ENCODE measurements at places on chromosomes 1 and 21. TPM values are rescaled to one million over a fixed set of nuclear protein-coding genes. Genes with fewer than 3 reads are reported as not detected.

GRCh38 chr1:53688381-53689102 is 50.4 kb downstream of the GLIS1 start:
- DNase-seq, result no peak

DNA sequence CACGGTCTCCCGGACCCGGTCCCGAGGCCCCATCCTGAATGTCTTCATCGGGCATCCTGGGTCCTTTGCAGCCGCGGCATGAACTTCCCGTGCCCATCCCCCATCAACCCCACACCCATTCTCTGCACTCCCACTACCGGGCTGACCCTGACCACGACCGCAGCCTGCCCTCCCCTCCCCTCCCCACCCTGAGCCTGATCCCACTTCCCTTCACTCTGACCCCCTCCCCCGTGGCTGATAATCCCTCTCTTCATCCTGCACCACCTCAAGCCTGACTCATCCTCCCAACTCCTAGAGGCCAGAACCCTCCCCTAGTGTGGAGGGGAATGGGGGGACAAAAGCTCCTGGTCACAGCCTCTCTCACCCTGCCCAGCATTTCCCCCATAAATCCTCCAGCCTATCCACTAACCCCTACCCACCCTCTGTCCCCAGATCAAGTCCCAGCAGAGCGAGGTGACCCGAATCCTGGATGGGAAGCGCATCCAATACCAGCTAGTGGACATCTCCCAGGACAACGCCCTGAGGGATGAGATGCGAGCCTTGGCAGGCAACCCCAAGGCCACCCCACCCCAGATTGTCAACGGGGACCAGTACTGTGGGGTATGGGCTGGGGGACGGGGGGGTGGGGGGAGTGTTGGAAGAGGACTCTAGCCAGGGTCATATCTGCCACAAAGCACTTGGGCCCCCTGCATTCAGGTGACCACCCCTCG is 602 bp downstream of the SH3BGRL3 start:
- DNase-seq, result peak; percentile 46

GRCh38 chr1:87426463-87427249 is 98.0 kb downstream of the LMO4 start:
- DNase-seq, result no peak

The NCAM2 gene
- total RNA-seq, result not detected

- no peak for DNase-seq
These were observed 20.7 kb upstream of the CLIC4 start for GRCh38 chr1:24724345-24725208.

The SH2D1B gene
- not detected for total RNA-seq

The OR2T29 gene
- total RNA-seq, result not detected

GRCh38 chr1:208162903-208163302 is 81.3 kb downstream of the PLXNA2 start:
- DNase-seq, result no peak

- no peak for DNase-seq
These were observed 272.0 kb downstream of the BRINP3 start for GRCh38 chr1:190205713-190206112.

- DNase-seq, result no peak
These were observed 86.8 kb upstream of the VAV3 start for GRCh38 chr1:108051631-108052377.

GRCh38 chr1:43292216-43292615 is 6.8 kb upstream of the C1orf210 start:
- no peak for DNase-seq

DNA sequence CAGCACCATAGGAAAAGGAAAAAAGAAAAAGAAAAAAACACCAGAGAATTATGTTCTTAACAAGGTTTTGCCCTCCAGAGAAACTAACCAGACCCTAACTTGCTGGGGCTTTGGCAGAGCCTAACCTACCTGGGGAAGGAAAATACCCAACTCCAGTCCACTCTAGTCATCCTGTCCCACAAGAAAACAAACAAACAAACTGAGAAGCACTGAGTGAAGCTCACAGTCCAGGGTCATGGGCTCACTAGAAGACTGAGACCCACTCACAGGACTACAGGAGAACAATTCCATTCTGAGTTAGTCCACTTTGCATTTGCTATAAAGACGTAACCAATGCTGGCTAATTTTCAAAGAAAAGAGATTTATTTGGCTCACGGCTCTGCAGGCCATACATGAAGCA is 543.4 kb downstream of the SMYD3 start:
- no peak for DNase-seq

DNA sequence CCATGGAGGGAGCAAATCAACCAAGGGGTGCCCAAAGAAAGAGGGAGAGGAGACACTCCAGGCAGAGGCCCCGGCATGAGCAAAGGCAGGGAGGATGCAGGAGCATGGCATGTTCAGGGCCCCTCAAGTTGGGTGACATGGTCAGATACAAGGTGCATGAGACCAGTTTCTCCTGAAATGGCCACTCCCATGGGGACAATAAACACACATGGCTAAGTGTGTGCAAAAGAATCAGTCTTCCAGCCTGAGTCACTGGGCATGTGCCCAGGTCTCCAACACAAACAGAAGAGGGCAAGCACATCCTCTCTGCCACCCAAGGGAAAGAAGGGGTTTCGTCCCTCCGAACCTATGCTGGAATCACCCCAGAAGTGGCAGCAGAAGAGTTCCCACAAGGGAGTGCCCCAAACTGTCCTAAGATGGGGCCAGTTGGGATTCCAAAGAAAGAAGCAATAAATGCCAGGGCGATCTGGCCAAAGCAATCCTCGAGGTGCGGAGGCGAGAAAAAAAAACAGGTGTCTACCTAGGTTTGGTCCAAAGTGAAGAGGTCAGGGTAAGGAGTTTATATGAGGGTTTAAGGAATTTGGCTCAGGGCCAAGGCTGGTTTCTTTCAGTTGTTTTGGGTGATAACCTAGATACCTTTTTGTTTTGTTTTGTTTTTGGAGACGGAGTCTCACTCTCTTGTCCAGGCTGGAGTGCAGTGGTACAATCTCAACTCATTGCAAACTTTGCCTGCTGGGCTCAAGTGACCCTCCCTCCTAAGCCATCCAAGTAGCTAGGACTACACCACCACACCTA is 13.2 kb downstream of the CASP9 start:
- no peak for DNase-seq

GRCh38 chr1:12597792-12598191 is 20.2 kb downstream of the DHRS3 start:
- DNase-seq, result no peak

The RGS7 gene
- not detected for total RNA-seq

The ZNF697 gene
- total RNA-seq, result 0.62 TPM

DNA sequence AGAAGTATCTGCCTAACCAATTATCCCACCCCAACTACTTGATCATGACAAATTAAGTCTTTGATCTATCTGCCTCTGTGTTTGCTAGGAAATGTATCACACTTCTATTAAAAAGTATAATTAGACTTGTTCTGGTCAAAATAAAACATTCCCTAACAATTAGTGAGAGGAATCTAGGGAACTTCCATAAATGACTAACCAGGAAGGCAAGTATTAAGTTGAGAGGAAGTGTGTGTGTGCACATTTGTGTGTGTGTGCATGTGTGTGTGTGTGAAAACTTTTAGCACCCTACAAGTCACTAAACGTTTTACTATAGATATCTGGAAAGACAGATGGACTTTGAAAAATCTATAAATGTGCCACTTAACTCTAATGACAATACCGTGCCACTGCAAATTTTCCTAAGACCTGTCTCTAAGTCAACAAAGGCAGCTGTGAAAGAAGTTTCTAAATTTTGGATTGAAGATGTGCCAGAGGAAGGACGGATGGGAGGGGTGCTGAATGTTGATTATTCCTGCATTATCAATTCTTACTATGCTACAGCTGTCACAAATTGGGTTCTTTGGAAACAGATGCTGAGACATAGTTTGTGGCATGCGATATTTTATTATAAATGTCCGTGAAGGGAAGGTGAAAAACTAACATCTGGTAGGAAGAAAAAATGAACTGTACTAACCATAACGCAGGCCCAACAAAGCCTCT is 567.1 kb downstream of the PTPRC start:
- no peak for DNase-seq

DNA sequence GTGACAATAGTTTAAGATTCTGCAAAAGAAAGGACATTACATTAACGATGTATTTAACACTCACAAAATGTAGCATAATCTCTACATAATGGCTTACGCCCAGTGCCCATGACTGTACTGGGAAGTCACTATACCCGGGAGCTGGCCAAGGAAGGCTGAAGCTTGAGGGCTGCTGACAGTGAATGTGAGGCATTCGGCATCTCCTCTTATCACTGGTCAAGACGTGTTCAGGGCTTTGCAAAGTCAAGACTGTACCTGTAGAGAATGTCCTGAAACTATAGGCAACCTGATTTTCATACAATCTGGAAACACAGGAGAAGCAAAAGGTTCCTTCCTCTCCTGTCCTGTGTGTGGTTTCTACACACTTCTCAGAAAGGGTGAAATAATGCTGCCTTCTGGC is 12.7 kb upstream of the IFNGR2 start:
- DNase-seq, result no peak

GRCh38 chr21:21163904-21164303 is 165.7 kb downstream of the NCAM2 start:
- DNase-seq, result peak; percentile 34

- DNase-seq, result peak; percentile 31
These were observed 66.7 kb downstream of the CCDC30 start for GRCh38 chr1:42529724-42530181.

The SLC1A7 gene
- total RNA-seq, result not detected

The BEND5 gene
- 2.5 TPM for total RNA-seq

DNA sequence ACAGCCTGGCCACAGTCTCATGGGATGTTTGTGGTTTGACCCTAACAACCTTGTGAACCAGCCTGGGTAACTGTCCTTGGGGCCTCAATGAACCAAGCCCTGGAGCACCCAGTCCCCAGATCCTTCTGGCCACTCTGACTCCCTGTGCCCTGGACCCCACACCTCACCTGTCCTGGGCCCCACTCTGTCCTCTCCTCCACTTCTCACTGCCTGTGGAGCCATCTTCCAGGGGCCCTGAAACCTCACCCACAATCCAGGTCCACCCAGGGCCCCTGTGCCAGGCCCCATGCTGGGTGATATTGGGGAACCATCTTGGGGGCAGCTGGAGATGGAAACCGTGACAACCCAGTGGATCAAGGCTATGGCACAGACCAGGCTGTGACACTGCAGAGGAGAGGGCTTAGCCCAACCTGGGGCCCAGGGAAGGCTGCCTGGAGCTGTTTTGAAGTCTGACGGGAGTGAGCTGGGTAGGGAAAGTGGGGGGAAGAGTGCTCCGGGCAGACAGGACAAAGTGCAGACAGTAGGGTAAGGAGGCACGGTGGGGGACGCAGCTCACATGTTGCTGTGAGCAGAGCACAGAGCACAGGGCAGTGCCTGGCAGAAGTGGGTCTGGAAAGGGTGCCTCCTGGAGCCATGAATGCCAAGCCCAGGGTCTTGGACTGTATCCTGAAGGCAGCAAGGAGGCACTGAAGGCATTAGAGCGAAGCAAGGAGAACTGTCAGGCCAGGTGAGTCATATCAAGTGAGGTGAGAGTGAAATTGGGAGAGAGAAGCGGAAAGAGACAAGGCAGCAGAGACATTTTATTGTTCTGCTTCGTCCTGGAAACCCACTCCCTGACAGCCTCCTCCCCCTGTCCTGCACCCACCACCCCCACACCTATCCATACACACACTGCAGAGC is 12.1 kb upstream of the LRP8 start:
- peak; percentile 6 for DNase-seq

The CCDC185 gene
- total RNA-seq, result not detected

GRCh38 chr1:246454655-246455054 is 52.4 kb downstream of the SMYD3 start:
- no peak for DNase-seq

DNA sequence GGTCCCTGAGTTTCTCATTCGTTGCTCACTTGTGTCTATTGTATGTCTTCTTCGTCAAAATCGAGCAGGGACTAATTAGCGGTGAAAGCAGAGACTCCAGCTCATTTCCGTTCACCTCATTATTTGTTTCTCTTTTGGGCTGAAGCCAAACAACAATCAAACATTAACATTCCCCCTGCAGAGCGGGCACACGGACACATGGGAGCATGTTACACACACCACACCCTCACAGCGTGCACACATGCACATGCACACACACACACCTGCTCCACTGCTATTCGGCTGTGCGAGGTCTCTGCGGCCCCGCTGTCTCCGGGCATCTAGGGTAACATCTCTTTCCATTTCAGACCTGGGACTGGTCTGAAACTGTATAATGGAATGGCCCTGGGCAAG is 58.5 kb upstream of the LRRC8D start:
- no peak for DNase-seq

DNA sequence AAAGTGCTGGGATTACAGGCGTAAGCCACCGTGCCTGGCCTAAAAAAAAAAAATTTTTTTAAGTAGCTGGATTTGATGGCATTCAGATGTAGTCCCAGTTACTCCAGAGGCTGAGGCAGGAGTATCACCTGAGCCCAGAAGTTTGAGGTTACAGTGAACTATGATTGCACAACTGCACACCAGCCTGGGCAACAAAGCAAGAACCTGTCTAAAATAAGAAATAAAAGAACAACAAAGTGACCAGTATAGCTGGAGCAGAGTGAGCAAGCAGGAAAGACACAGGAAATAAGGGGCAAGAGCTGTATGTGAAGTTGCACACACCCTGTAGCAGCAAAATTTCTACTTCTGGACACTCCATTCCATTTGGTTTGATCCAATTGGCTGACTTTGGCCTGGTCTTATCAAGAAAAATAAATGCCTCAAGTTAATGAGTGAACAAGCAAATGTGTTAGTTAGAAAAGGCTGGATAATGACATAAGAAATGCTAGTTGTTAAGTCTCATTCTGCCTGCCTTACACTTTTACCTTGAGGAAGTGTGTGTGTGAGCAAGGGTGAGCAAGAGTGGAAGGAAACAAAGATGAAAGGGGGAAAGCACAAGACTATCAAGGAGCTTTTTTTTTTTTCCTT is 7.9 kb downstream of the ATP5IF1 start:
- no peak for DNase-seq

- no peak for DNase-seq
These were observed 417.2 kb upstream of the PBX1 start for GRCh38 chr1:164141797-164142196.

DNA sequence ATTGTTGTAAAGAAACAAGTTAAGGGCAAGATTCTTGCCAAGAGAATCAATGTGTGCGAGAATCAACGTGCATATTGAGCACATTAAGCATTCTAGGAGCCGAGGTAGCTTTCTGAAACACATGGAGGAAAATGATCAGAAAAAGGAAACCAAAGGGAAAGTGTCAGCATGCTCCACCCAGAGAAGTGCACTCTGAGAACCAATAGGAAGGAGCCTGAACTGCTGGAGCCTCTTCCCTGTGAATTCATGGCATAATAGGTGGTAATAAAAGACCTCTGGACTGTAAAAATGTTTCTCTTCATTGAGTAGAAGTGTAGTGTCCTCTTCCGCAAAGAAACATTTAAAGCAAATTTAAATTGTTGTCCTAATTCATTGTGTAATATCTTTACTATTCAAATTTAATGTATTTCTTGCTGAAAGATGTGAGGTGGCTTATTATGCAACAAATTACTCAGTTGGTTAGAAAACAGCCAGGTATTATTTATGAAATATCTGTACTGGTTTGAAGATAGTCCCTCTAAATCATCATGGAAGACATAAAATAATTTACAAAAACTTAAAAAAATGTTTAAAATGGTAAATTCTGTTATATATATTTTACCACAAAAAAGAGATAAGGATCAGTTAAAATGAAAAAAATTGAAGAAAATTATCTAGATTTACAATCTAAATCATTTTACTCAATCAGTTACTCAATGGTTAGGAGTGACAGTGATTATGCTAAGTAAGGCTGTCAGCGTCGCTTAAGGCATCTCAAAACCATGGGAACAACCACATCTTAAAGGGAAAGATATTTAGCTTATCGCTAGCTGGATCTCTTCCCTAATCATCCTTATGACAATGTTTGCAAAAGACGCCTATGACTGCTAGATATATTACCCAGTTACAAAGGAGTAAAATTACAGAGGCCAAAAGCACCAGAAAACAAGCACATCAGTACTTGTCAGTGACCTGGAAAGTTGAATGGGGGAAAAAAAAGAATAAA is 31.3 kb downstream of the NVL start:
- DNase-seq, result no peak

- DNase-seq, result peak; percentile 29
These were observed 365.3 kb upstream of the PROX1 start for GRCh38 chr1:213622365-213623063.
